Fibroblast of skin of left biceps (primary cell): ENCODE measurements at places on chromosomes 7 and 10.

DNA sequence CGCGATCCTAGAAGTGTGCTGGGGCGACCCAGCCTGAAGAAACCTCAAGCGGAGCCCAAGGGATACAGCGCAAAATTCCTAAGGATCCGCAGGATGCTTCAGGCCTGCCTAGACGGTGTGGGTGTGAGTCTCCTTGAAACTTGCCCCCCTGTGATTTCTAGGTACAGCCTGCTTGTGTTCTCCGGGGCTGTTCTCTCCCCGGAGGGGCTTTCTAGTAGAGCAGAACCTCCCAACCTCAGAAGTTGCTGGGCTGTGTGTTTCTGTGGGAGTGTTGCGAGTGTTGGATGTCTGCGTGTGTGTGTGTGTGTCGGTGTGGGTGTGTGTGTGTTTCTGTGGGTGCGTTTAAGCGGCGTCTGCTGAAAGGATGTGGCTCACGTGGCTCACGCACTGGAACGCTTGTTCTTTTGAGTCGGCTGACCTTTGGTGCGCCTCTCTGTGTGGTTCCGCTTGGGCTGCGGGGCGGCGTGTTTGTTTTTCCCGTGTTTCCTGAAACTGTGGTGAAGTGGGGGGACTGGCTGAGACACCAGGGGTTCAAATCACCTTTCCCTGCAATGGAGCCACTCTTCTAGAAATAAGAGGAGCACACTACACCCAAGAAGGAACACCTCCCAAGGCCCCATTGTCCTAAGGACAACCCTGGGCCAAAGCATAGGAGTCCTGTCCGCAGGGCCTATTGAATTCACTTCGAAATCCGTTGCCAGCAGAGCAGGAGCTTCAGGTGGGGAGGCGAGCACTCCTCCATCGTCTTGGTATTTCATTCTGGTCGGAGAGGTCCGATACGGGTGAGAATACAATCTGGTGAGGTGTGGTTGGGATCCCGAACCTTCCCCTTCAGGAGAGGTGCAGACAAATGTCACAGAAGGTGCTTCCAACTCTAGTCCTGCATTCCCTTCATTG lies 25.1 kb upstream of the ZNF273 start:
- no peak for DNase-seq

GRCh38 chr7:37480041-37481031 lies 31.7 kb upstream of the ELMO1 start:
- DNase-seq: no peak

- no peak for DNase-seq
These were observed 789 bp downstream of the TCF7L2 start for GRCh38 chr10:112950714-112951358.

DNA sequence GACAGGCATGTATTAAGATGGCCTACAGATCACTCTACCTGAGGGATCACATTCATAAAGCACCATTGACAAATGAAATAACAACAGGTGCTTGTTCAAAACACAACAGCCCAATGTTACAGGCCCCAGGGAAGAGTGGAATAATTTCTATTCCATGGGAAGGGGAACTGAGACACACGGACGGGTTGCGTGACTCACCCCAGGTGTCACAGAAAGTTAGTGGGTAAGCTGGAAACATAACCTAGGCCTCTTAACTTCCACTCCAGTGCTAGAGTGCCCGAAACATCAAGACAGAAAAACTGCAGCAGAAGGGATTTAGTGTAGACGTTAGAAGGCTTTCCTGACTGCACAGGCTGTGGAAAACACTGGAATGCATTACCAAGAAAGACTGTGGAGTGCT lies 48.3 kb downstream of the SLC37A3 start:
- no peak for DNase-seq

GRCh38 chr7:129572205-129572604 lies 39.3 kb upstream of the NRF1 start:
- no peak for DNase-seq

DNA sequence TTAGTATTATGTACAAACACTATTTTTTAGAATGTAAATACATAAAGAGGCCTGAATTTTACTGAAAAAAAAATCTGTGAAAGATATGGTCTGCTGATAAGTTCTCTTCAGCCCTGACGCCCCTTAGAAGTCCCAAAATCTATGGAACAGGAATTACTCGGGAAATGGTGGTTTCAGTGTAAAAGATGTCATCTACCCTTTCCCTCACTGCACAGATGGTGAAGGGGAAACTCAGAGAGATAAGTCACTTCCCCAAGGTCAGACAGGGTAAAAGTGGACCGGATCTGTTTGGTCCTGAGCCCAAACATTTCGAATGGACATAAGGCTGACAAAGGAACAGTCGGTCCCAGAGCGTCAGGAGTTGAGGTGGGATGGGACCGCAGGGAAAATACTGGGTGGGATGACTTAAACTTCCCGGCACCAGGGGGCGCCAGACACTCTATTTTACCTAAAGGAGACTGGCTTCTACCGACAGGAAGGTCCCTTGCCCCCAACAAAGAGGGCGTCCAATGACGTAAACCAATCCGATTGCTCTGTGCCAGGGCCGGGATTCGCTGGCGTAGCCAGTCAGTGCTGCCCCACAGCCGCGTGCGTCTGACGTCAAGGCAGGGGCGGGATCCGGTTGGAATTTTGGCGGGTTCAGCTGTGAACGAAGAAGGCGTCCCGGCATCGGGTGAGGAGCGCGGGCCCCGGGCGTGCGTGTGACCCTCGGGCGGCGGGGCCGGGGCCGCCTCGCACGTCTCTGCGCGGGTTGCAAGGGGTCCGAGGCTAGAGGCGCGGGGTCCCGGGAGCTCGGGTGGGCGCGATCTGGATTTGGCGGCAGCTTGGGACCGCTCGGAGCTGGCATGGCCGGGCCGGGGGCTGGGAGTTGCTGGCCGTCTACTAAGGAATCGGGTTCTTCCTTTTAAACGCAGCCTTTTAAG lies at the start of gene MCM10:
Gene MCM10 (plus strand): TSS at position 625 of the 923 bp plus-strand sequence. CDS start 2,645 bp downstream, outside the sequence.
- peak; percentile 98 for DNase-seq

GRCh38 chr7:52635021-52635420 lies 400.4 kb upstream of the POM121L12 start:
- no peak for DNase-seq

- DNase-seq: no peak
These were observed 12.6 kb downstream of the TWIST1 start for GRCh38 chr7:19104811-19105210.

GRCh38 chr10:8069108-8069507 lies 14.6 kb downstream of the GATA3 start:
- no peak for DNase-seq

DNA sequence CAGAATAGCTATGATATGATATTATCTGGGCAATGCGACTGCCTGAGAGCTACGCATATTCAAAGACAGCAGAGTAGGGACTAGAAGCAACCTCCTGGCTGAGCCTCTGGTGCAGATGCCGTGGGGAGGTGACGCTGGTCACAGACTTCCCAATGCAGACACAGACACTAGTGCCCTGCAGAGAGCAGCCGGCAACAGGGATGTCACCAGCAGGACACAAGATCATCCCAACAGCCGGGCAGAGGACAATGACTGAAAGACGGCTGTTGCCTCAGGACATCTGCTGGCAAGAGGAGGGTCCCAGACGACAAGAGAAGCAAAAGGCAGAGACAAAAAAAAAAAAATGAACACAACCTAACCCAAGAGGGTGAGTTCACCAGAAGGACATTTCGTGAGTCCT lies 104.6 kb downstream of the CALN1 start:
- no peak for DNase-seq

- no peak for DNase-seq
These were observed 2.9 kb downstream of the RAMP3 start for GRCh38 chr7:45160417-45160881.

GRCh38 chr7:154914308-154914995 lies 88.5 kb downstream of the PAXIP1 start:
- no peak for DNase-seq

DNA sequence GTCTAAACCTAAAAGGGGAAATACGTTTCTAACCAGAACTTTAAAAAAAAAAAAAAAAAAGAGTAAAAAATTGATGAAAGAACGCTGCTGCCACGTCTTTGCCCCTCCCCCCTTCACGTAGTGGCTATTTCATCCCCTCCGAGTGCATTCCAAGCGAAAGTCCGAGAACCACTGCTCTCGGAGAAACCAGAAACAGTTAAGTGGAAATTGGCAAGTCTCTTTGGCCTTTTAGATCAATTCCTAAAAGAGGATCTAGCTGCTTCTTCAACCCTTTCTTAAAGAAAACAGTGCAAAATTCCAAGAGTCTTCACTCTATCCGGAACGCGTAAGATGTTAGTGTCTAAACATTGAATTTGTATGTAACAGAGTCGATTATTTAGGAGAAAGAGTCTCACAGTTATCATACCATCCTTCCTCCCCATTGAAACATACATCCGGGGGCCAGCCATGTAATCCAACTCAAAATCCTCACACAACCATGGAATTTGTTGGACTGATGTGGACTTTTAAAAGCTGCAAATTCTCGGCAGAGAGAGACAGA lies 1.1 kb downstream of the P4HA1 start:
- peak; percentile 59 for DNase-seq

GRCh38 chr10:91816981-91817380 lies 18.8 kb downstream of the TNKS2 start:
- DNase-seq: no peak

- no peak for DNase-seq
These were observed 49.7 kb downstream of the CCDC71L start for GRCh38 chr7:106610996-106611886.

DNA sequence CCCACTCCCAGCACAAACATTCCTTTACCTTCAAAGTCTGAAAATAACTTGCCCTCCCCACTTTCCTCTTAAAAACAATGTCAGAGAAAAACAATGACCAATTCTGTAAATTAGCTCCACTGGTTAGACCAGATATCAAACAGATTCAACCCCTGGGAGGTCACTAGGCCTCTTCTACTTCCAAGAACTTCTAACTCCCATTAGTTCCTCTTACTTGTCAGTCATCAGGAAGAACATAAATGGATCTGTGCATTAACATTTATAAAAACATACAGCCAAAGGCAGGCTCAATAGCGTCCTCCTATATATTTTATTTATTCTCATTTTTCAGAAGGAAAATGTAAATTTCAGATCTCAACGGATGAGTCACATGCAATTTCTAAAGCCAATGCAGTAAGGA lies 2.2 kb downstream of the ELAPOR2 start:
- DNase-seq: no peak

- DNase-seq: no peak
These were observed 24.5 kb downstream of the CUL1 start for GRCh38 chr7:148723166-148723559.
